Activated CD4-positive, alpha-beta memory T cell treated with anti-CD3 and anti-CD28 coated beads, Interleukin-2, amount 10 ng/mL, durations not matched to agents 7 days and 5 days (primary cell): ENCODE measurements at places on chromosomes 13 and 19. TPM values are rescaled to one million over a fixed set of nuclear protein-coding genes. Genes with fewer than 3 reads are reported as not detected.

The FOXO1 gene
- total RNA-seq: 31.6 TPM

The B3GNT8 gene
- 5.4 TPM for total RNA-seq

The ZNF418 gene
- total RNA-seq: 3.0 TPM

The LSR gene
- 13.3 TPM for total RNA-seq

The TMEM86B gene
- 12.4 TPM for total RNA-seq
